Fibroblast of the conjunctiva (primary cell): ENCODE measurements at places on chromosomes 2 and 18.

- DNase-seq = no peak
These were observed 128.2 kb upstream of the CXCR4 start for GRCh38 chr2:136246086-136246669.

DNA sequence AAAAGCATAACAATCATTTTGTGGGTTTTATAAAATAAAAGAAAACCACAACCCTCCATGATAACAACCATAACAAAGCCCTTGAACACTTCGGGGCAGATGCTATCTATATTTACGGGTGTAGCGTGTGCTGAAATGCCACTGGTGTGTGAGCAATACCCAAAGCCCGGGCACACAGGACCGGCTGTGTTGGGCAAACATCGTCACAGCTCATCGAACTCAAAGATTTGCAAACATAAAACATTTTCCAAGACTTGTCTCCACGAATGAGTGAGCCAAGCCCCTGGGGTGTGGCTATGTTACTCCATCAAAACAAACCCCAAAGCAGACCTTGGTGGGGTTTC lies 290.2 kb downstream of the LPIN1 start:
- no peak for DNase-seq

DNA sequence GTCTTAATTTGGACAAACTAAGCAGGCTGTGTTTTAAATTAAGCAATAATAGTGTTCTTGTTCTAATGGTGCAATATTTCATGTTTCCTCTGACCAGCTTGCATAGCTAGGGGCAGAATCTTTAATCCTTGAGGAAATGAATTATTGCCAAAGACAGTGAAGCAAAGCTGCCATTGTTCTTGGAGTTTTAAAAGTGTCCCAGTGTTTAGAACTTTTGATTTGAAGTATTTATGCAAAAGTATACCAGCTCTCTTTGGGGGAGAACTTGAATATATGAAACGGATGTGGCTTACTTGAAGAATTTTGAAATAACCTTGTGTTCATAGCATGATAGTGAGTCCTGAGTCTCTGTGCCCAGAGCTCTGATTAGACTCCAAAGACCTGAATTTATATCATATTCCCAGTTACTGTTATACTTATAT lies 33.4 kb downstream of the ITGA6 start:
- DNase-seq = no peak

DNA sequence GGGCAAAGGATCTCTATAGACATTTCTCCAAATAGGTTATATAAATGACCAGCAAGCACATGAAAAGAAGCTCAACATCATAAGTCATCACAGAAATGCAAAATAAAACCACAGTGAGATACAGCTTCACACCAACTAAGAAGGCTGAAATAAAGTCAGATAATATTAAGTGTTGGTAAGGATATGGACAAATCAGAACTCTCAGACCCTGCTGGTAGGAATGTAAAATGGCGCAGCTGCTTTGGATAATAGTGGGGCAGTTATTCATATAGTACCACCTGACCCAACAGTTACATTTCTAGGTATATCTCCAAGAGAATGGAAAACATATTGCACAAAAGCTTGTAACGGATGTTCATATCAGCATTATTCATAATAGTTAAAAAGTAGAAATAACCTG lies 14.0 kb downstream of the EPB41L5 start:
- DNase-seq = no peak

DNA sequence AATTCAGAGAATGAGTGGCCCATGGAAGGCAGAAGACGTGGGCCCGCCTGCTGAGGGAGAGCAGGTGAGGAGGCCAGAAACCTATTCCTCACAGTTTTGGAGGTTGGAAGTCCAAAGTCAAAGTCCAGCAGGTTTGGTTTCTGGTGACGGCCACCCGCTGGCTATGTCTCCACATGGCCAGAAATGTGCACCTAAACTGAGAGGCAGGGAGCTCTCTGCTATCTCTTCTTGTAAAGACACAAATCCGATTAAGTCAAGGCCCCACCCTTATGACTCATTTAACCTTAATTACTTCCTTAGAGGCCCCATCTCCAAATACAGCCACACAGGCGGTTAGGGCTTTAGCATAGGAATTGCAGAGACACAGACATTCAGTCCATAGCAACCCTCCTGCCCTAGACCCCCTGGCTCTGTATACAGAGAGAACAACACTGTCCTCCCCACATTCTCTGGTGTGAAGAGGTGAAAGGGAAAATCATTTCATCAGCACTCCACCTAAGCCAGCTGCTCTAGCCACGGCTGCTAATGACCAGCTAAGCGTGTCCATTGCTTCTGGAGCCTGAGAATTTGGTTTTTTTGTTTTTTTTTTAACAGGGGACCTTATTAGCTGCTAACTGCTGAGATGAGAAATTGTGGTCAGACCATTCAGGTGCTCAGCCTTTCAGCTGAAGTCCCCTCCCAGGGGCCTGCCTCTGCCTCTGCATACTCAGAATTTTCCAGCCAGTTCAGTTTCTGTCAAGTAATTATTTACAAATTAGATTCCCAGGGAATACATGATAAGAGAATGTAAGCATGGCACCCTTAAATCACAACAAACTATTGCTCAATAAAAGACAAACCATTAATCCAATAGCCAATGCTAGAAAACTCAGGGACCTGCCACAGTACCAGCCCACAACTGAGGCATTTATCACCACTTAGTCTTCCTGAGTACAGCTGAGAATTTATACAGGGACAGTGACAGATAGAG lies 368.7 kb upstream of the ID2 start:
- no peak for DNase-seq

DNA sequence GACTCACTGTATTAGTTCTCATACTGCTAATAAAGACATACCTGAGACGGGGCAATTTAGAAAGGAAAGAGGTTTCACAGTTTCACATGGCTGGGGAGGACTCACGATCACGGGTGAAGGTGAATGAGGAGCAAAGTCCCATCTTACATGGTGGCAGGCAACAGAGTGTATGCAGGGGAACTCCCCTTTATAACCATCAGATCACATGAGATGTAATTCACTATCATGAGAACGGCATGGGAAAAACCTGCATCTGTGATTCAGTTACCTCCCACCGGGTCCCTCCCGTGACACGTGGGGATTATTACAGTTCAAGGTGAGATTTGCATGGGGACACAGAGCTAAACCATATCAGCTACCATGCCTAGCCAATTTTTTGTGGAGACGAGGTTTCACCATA lies 168.2 kb downstream of the NEDD4L start:
- no peak for DNase-seq

DNA sequence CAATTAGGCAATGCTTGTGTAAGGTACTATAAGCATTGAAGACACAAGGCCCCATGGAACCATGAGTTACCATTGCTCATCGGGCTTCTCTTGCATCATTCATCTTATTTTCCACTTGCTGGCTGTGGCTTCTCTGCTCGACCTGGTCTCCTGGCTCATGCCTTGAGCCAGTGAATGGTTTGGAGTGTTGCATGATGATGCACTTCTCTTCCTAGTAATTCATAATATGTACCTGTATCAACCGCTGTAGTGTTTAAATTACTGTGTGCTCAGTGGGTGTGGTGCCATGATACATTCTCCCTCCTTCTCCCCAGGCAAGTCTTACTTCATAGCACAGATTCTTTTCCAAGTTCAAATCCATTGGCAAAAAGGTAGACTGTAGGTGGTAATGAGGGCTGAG lies 66.8 kb downstream of the ABCA12 start:
- DNase-seq = no peak

DNA sequence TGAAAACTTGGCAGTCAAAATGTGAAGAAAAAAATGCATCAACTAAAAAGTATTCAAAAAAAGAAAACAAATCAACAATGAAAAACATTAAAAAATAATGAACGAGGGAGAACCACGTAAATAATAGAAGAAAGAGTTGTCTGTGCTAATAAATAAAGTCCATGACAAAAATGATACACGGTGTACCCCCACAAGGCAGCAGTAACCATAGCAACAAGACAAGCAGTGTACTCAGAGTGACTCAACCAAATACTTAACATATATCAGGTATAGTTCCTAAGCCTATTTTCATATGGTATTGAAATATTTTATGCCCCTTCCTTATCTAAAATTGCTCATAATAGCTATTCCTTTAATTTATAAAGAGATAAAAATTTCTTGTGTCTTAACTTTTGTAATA lies 162.3 kb upstream of the TMEM200C start:
- DNase-seq = no peak

DNA sequence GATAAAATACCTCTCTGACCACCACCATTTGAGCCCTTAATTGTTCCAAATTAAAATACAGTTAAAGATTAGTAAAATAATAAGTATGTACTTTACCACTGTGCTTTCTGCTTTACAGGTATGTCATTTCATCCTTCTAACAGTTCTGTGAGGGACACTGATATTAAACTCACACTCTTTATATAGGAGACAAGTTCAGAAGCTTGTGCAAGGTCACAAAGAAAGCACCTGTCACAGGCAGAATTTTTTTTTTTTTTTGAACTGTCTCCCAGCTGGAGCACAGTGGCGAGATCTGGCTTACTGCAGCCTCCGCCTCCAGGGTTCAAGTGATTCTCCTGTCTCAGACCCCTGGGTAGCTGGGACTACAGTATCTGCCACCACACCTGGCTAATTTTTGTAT lies 21.6 kb upstream of the GPR75 start:
- DNase-seq = no peak

- no peak for DNase-seq
These were observed 41.7 kb downstream of the PLEKHM3 start for GRCh38 chr2:207983641-207984042.

- DNase-seq = no peak
These were observed 84.9 kb upstream of the ST8SIA3 start for GRCh38 chr18:57267368-57267925.

DNA sequence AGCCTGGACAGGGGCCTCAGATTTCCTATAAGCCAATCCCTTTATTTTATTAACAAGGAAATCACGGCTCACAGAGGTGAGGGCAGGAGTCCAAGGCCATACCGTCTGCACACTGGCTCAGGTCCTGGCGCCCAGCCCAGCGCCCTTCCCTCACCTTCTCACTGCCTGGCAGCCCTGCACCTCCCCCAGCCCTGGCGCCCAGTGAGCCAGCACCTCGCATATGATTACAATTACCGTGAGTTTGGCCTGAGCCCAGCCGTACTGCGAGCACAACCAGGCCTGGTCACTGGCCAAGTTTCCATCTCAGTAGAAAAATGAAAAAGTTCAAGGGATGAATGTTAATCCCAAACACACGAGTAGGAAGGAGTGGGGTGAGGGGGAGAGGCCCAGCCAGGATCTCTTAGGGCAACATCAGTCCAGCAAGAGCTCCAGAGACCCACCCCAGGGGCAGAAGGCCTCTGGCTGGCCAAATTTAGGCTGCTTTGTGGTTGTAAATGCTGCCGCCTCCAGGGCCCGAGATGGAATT lies 68.4 kb downstream of the MCFD2 start:
- peak; percentile 96 for DNase-seq

DNA sequence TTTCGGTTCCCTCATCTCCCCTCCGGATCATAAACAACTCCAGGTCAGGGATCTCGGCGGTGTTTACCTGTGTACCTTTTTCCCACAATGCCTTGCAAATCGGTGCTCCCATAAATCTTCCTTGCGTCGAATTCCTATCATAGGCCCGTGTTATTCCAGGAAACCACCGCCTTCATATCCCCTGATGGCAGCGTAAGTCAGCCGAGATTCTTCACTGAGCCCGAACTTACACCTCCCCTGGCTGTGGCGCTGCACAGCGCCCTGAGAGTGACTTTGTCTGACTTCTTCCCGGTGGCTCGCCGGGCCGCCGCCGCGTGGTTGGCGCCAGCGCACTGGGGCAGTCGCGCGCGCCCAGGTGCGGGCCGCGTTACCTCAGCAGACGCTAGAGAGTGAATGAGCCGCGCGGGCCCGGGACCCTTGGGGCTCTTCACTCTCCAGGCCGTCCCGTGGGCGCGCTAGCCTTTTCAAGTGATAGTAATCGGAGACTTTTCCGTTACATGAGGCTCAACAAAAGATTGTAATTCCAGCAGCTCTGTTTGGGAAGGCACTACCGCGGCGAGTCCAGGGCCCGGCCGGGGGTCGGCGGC lies 101.6 kb downstream of the SPTBN1 start:
- no peak for DNase-seq

DNA sequence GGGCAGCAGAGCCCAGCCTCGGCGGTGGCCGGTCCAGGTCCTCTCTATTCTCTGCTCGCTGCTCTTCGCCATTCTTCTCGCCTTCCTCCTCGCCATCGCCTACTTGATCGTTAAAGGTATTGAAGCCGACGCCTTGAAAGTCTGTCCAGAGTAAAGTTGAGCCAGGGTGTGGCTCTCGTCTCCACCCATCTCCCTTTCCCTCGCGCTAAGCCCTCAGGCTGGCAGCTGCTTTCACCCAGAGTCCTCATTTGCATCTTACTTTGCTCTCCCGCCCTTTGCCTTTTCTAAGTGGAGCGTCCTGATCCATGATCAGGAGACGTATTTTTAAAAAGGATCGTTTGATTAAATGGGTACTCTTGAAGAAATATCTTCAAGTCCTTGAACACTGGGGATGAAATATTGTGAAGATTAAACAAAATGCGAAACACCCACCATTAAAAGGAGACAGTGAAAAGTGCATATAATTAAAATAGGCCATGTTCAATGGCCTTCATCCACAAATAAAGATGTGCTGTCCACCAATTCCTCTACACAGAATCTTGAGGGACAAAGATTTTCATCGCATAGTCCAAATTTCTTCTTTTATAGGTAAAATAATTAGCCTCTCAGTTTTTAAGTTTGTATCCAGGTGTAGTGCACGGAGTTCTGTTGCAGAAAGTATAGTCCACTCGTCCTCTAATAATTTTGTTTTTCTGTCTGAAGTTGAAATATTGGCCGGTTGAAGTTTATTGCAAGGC lies 657 bp downstream of the ARL6IP6 start:
- peak; percentile 43 for DNase-seq

DNA sequence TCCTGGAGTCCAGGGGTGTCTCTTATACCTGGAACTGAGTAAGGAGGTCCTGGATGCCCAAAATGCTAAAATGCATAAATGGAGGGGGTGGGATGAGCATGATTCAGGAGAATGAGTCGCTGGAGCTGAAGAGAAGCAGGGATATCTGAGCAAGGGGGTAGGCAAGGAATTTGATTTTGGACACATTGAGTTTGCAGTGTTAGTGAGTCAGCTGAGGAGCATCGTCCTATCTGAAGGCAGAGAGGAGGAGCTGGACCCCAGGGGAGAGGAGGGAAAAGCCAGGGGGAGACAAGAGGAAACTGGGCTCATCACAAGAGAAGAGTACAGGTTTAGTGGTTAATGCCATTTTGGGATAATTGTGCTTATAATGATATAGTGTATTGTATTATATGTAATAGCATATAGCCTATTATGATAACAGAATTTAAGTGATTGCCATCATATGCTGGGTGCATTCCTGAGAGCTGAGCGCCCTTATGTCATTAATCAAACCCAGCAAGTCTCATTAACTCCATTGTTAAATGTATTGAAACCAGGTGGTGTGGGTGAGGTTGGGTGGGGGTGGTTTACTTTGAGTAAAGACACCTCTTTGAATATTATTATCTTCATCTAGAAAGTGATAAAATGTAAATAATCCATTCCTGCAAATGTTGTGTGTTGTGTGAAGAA lies 12.4 kb downstream of the EHD3 start:
- DNase-seq = no peak

- peak; percentile 90 for DNase-seq
These were observed 96.4 kb downstream of the RTP5 start for GRCh38 chr2:241965931-241966412.

DNA sequence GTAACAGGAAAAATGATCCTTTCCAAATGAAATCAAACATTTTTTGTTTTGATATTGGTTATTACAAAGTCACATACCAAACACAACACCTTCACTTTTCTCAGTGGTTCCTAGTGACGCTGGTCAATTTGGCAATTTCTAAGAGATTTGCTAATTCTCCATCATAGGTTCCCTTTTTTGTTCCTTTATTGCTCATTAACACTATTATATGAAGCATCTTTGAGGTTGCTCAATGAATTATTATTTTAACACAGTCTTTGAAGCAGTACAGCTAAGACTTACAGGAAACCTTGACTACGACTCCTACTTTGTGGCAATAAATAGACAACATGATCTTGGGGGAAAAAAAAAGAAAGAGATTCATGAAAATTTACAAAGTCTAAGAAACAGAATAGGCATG lies 152.2 kb upstream of the VRK2 start:
- no peak for DNase-seq
